ENCODE measurements at places on chromosomes 16 and 17. TPM values are rescaled to one million over a fixed set of nuclear protein-coding genes. Genes with fewer than 3 reads are reported as not detected.
A peak's percentile ranks its signal among the peaks of the same experiment; 100 is the strongest.

The CBX2 gene
- 3.3 TPM for polyA plus RNA-seq

The TP53TG3 gene
- not detected for polyA plus RNA-seq

DNA sequence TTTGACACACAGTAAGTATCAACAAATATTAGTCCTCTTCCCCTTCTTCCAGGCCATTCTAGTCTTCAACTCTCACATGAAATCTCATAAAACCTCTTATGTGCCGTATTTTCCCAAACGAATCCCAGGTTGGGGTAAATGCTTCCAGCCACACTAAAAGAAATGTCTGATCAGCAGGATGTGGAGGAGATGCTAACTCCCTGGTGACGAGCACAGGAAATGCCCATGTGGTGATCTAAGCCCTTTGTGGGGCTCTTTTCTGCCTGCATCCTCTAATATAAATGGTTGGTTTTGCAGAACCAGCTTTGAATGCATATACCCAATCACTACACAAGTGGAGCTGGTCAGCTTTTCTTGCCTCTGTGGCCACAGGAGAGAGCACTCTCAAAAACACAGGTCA, 498.2 kb upstream of the ERCC4 start:
- no peak overlapping the region for H3K27ac ChIP-seq
- no peaks in the 10 kb centered on the region for H3K4me1 ChIP-seq
- H3K4me3 ChIP-seq, result no peak overlapping the region
- DNase-seq, result no peak

DNA sequence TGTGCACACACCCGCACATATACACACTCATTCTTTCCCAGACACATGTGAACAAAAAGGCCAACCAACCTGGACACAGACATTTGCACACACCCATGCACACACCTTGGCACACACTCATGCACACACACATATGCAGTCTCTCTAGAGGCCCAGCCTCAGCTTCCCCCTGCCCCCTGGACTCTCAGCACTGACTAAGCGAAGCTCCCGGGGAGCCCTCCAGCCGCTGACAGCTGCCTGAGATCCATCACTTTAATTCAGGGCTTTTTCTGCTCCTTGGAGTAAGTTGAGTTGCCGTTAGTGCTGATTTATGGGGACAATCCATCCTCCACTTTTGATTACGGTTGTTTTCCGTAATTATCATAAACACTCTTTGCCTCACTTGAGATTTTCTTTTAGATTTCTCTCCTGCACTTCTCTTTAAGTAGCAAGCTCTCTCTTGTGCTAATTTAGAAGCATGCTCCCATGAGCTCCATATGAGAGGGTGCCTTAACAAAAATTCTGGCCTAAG, 158.6 kb upstream of the CDC42EP4 start:
- no peaks in the 10 kb centered on the region for H3K36me3 ChIP-seq
- no peak overlapping the region for H3K27ac ChIP-seq
- H3K4me1 ChIP-seq, result no peaks in the 10 kb centered on the region
- no peak overlapping the region for H3K4me3 ChIP-seq
- no peaks in the 10 kb centered on the region for H3K27me3 ChIP-seq
- DNase-seq, result no peak

GRCh38 chr17:5045496-5045895, 10.3 kb upstream of the SLC52A1 start:
- no peaks in the 10 kb centered on the region for H3K36me3 ChIP-seq
- H3K4me1 ChIP-seq, result peaks cover 35% of the 10 kb centered on the region
- no peak overlapping the region for H3K4me3 ChIP-seq
- H3K27ac ChIP-seq, result no peak overlapping the region
- H3K27me3 ChIP-seq, result no peaks in the 10 kb centered on the region

GRCh38 chr17:68328676-68329075, 37.4 kb downstream of the ARSG start:
- no peak for DNase-seq
- no peak overlapping the region for H3K4me3 ChIP-seq
- no peaks in the 10 kb centered on the region for H3K4me1 ChIP-seq
- H3K27ac ChIP-seq, result no peak overlapping the region

GRCh38 chr17:1273492-1274244, 3.4 kb downstream of the BHLHA9 start:
- H3K4me3 ChIP-seq, result no peak overlapping the region
- no peaks in the 10 kb centered on the region for H3K36me3 ChIP-seq
- H3K27ac ChIP-seq, result no peak overlapping the region

DNA sequence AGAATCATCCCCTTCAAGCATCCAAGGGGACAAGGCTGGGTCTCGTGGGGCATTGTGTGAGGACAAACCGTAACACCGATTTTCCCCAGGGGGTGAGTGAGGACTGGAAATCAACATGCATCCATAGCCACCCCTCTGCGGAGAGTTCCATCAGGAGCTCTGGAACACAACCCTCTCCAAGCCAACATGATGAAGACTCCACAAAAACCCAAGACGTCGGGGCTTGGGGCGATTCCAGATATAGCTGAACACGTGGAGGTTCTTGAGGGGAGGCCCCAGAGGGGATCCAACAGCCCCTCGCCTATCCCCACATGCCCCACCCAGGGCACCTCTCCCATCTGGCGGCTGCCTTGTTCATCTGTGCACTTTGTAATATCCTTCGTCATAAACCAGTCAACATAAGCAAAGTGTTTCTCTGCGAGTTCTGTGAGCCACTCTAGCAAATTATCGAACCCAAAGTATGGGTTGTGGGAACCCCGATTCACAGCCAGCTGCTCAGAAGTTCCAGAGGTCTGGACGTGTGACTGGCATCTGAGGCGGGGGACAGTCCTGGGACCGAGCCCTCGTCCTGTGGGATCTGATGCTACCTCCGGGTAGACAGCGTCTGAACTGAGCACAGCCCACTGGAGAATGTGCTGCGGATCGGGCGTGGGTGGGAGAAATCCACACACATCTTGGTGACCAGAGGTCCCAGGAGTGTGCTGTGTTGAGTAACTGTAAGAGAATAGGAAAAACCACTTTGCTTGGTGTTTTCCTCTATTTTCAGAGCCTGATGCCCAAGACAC, 55.5 kb downstream of the RPH3AL start:
- H3K27ac ChIP-seq, result no peak overlapping the region
- H3K4me1 ChIP-seq, result peaks cover 21% of the 10 kb centered on the region

The HSF4 gene
- 24.0 TPM for polyA plus RNA-seq

GRCh38 chr17:4249452-4250029, 14.2 kb downstream of the ANKFY1 start:
- H3K4me3 ChIP-seq, result no peak overlapping the region
- no peak for DNase-seq
- H3K36me3 ChIP-seq, result no peaks in the 10 kb centered on the region

The SPN gene
- 3.9 TPM for polyA plus RNA-seq

The MYO15B gene
- polyA plus RNA-seq, result 123 TPM

The HBM gene
- polyA plus RNA-seq, result 0.20 TPM

The SDF2 gene
- 28.7 TPM for polyA plus RNA-seq

DNA sequence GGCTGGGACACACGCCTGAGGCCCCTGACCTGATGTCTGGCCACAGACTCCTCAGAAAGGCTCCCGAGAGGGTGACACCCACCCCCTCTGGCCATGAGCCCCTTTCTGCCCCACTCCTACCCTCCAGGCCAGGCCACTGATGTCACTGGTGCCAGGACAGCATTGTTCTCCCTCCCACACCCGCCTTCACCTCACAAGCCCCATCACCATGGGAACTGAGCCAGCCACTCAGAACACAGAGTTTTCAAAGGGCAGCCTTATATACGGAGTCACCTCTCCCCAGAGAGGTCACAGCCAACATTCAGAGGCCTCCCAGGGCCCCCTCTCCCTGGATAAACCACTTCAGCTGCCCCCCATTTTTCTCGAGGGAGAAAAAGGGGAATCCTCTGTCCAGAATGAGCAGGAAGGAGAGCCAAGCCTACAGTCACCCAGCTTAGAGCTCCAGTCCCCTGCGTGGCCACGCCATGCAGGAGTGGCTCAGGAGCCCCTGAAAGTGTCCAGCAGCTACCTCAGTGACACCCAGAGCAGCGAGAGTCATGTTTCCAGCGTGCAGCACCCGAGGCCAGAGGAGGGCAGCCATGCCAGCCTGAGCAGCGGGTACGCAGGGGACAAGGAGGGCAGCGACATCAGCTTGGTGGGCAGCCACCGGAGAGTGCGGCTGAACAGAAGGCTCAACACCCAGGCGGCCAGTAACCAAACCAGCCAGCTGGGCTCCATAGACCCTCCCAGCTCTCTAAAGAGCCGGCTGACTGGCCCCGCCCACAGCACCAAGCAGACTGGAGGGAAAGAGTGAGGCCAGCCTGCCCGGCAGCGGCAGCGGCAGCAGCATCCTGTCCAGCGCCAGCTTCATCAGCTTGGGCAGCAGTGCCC, at the start of gene C16orf82:
Gene C16orf82 (plus strand): TSS at position 260 of the 870 bp plus-strand sequence.
- no peak within 1 kb of the TSS for H3K27ac ChIP-seq
- no peaks in the 10 kb centered on the region for H3K4me1 ChIP-seq

The HSPB9 gene
- polyA plus RNA-seq, result 0.11 TPM

The KCNH6 gene
- not detected for polyA plus RNA-seq

DNA sequence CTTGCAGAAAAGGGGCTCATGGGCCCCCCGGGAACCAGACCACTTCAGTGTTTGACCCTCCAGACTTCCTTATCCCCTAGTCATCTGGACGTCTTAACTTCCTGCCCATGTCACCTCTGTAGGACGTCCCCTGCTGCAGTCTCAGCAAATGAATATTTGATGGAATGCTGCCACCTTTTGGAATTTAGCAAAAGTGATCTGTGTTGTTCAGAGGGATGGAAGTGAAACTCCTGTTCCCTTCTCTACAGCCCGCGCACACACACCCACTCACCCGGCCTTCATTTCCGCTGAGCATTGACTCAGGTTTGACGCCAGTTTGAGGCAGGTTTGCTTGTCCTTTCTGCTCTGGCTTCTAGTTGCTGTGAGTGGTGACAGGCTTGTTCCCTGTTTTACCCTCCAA, 507.2 kb upstream of the EEF2KMT start:
- no peak overlapping the region for H3K27ac ChIP-seq
- no peak overlapping the region for H3K4me3 ChIP-seq
- H3K4me1 ChIP-seq, result no peaks in the 10 kb centered on the region
- no peaks in the 10 kb centered on the region for H3K27me3 ChIP-seq
- H3K36me3 ChIP-seq, result no peaks in the 10 kb centered on the region

GRCh38 chr16:89422905-89423630, 67.3 kb downstream of the ANKRD11 start:
- H3K27me3 ChIP-seq, result no peaks in the 10 kb centered on the region
- H3K4me1 ChIP-seq, result peaks cover 46% of the 10 kb centered on the region
- peak overlapping the region; percentile 38 for H3K27ac ChIP-seq
- no peak overlapping the region for H3K4me3 ChIP-seq
- no peaks in the 10 kb centered on the region for H3K36me3 ChIP-seq

The WNT3 gene
- polyA plus RNA-seq, result 0.63 TPM

DNA sequence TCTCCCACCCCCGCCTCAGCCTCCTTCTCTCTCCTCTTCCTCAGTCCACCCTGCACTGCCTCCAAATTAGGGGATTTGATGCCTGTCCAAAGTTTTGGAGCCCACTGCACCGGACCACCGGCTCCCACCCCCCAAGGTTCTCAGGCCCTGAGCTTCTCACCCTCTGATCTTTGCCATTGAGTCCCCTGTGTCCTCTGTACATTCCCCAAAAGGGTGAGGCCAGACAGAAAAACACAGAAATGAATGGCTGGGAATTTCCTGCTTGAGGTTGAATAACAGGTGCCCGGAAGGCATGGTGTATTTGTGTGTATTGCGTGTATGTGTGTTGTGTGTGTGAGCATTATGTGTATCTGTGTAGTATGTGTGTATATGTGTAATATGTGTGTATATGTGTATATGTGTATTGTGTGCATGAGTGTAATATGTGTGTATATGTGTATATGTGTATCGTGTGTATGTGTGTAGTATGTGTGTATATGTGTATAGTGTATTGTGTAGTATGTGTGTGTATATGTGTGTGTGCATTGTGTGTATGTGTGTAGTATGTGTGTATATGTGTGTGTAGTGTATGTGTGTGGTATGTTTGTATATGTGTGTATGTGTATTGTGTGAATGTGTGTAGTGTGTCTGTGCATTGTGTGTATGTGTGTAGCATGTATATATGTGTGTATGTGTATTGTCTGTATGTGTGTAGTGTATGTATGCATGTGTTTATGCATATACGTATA, 16.0 kb upstream of the CCL17 start:
- H3K27me3 ChIP-seq, result no peaks in the 10 kb centered on the region
- no peak overlapping the region for H3K4me3 ChIP-seq
- H3K27ac ChIP-seq, result no peak overlapping the region
- H3K36me3 ChIP-seq, result no peaks in the 10 kb centered on the region
- H3K4me1 ChIP-seq, result peaks cover 12% of the 10 kb centered on the region
- peak; percentile 33 for DNase-seq

- H3K4me3 ChIP-seq, result no peak overlapping the region
- no peaks in the 10 kb centered on the region for H3K36me3 ChIP-seq
- H3K27me3 ChIP-seq, result no peaks in the 10 kb centered on the region
These were observed 61.9 kb downstream of the ZFHX3 start for GRCh38 chr16:72985995-72986394.

DNA sequence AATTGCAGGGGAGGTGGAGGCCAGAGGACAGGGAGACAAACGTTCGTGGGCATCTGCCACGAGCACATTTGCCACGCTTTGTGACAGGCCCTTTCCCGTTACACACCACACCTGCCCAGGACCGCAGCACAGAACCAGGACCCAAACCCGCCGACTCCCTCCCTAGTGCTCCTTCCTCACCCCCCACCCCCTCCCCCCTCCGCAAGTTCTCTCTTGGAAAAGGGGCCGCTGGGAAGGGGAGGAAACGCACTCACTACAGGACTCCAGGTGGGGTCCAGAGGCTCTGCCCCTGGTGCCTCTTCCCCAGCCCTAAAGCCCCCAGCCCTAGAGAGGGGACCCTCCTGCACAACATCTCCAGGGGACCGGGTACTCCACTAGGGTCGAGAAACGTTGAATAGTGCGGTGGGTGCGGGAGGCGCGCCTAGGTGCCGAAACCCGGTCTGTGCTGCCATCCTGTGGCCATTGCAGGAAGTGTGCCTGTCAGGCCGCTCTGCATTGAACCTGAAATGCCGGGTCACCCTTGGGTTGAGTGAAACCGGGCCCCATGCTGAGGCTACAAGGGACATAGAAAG, 21.9 kb upstream of the EIF1 start:
- no peaks in the 10 kb centered on the region for H3K36me3 ChIP-seq
- H3K4me3 ChIP-seq, result peak overlapping the region; percentile 37
- H3K4me1 ChIP-seq, result peaks cover 20% of the 10 kb centered on the region
- no peaks in the 10 kb centered on the region for H3K27me3 ChIP-seq
- peak; percentile 96 for DNase-seq

DNA sequence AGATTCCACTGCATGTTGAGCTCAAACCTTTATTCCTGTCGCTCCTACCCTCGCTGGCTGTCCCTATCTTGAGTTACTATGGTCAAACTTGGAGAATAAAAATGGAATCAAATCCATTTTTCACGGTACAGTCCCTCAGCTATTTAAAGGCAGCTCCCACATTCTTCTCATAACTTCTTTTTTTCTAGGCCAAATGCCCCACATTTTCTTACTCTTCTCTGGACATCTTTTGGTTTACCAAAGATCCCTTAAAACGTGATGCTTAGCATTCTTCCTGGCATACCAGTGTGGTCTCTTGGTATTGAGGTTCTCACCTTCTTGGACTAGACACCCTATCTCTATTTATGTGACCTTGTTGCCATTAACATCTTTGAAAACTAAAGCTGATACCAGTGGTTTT, 48.3 kb upstream of the MAF start:
- H3K36me3 ChIP-seq, result no peaks in the 10 kb centered on the region
- H3K4me1 ChIP-seq, result no peaks in the 10 kb centered on the region
- no peak overlapping the region for H3K4me3 ChIP-seq

GRCh38 chr17:17063546-17064122, 21.4 kb downstream of the MPRIP start:
- peak; percentile 72 for DNase-seq
- no peaks in the 10 kb centered on the region for H3K27me3 ChIP-seq
- peak overlapping the region; percentile 67 for H3K27ac ChIP-seq
- H3K4me3 ChIP-seq, result no peak overlapping the region
- H3K36me3 ChIP-seq, result peaks cover 13% of the 10 kb centered on the region
- H3K4me1 ChIP-seq, result peaks cover 88% of the 10 kb centered on the region
